ENCODE measurements at places on chromosomes 4 and X.

GRCh38 chr4:169107528-169107927 lies 97.5 kb upstream of the CBR4 start:
- DNase-seq = no peak

DNA sequence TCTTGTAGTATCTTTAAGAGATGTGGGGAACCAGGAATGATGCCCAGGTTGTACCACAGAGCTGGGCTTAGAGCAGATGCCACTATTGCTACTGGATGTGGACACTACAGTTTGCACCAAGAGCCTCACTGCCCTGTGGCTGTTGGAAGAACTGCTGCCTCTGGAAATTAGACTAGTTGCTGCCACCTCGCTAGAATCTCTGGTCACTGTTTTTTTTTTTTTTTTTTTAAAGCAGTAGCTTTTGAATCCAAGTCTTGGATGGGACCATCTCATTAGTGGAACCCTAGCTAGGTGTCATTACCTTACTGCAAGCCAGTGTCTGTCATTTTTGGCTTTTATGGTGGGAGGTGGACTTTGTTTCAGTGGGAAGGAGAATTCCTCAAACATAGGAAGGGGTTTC lies 105.5 kb downstream of the ARHGAP10 start:
- DNase-seq = no peak

GRCh38 chrX:154373340-154374306 lies 811 bp downstream of the FLNA start:
- DNase-seq = peak; percentile 60

- DNase-seq = no peak
Measured at GRCh38 chr4:138861135-138861534, 154.4 kb upstream of the NOCT start.

DNA sequence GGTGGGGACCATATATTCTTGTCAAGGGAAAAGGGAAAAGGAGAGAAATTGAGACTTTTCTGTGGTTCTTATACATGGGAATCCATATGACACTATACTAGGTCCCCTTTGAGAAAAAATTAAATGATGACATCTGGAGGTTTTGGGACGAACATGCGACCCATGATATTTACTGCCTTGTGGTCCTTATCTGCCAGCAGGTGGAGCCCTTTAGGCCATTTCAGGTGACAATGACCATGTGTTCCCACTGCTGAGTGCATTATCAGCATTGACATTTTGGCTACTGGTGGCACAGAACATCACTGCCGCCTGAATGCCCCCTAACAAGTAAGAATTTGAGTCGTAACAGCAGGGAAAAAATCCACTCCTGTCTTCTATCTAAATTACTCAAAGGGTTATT lies 843.4 kb downstream of the FSTL5 start:
- DNase-seq = no peak

- DNase-seq = no peak
Measured at GRCh38 chr4:175891851-175892250, 79.8 kb upstream of the GPM6A start.

DNA sequence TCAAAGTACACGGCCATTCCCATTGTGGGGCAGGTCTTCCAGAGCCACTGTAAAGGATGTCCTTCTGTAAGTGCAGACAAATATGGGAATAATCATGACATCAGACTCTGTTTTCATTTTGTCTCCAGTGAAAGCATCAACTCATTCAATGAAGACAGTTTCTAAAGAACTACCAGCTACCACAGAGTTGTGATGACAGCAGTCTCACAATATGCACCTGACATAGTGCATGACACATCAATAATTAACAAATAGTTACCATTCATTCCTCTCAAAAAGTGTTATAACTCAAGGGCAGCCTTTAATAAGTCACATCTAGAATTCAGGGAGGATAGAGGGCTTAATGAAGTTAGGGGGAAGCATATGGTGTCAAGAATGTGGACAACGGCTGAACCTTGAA lies 20.2 kb downstream of the MTTP start:
- no peak for DNase-seq

DNA sequence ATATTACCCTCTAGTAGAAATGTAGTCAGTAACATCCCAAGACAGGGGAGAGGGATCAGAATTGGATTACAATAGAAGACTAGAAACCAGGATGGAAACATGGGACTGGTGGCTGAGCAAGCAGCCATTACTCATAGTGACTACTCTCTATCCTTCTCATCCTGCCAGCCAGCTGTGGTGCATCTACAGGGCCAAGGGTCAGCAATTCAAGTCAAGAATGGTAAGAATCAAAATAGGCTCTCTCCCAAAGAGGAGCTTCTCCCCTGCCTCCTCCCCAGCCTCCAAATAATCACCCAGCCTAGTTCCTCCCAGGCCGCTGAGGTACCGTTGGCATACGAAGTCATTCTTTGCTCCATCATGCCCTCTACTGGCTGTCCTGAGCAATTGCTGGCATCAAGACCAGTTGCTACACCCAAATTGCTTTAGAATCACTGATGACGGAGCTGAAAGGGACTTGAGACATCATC lies 19.4 kb downstream of the AWAT2 start:
- peak; percentile 6 for DNase-seq

DNA sequence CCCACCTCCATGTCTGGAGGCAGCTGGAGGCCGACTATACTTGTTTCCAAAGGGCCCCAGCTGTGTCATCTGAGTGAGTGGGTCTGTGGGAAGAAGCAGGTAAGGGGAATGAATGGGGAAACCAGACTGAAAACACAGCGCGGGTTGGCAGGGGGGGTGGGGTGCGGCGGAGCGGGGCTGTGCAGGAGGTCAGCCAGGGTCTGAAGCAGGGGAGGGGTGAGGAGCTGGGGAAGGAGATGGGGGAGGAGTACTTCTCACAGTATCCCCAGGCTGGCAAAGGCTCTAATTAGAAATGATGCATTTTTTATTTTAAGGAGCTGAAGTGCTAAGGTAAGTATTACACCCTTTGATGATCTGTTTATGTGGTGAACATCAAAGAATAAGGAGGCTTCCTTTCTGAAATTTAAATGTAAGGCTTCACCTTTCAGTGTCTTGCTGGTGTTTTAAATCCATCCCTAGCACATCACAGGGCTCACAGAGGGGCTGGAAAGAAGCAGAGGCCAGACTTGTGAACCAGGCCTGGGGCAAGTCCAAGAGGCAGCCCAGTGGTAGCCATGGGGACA lies 37.5 kb downstream of the SMIM20 start:
- DNase-seq = no peak

DNA sequence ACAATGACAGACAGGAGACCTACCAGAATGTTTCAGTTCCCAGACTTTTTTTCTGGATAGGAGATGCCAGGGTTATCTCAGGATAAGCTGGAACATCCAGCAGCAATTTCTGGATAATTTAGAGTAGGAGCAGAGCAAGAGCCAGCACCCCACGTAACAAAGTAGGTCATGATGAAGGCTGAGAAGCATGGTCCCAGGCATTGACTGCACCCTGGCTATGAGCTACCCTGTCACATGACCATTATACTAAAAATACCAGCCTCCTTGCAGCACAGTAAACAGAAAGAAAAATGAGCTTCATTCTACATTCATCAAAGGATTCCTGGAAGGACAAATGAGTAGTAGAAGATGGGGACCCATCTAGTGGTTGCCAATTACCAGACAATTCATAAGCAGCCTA lies 247.4 kb upstream of the AR start:
- DNase-seq = no peak
